Midbrain (tissue), 1 donor: ENCODE measurements at places on chromosomes 7 and 10.

GRCh38 chr10:32318476-32318896, 28.5 kb downstream of the EPC1 start:
- peak; percentile 12 for DNase-seq

DNA sequence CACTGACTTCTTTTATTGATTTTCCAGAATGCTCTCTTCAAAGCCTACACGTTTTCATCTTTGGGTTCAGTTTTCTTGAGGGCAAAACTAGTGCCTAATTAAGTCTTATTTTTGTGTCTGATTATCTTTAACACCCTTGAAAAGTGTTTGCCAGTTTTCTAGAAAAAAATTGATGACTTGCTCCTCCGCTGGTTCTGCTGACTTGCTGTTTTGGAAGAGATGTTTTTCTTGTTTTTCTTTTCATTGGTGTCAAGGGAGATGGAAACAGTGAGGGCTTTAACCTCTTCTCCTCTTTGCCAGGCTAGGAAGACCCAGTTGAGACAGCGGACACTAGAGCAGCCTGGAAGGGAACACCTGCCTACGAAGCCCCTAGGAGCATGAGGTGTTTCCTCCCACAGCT, 123.7 kb upstream of the EEPD1 start:
- DNase-seq = no peak

DNA sequence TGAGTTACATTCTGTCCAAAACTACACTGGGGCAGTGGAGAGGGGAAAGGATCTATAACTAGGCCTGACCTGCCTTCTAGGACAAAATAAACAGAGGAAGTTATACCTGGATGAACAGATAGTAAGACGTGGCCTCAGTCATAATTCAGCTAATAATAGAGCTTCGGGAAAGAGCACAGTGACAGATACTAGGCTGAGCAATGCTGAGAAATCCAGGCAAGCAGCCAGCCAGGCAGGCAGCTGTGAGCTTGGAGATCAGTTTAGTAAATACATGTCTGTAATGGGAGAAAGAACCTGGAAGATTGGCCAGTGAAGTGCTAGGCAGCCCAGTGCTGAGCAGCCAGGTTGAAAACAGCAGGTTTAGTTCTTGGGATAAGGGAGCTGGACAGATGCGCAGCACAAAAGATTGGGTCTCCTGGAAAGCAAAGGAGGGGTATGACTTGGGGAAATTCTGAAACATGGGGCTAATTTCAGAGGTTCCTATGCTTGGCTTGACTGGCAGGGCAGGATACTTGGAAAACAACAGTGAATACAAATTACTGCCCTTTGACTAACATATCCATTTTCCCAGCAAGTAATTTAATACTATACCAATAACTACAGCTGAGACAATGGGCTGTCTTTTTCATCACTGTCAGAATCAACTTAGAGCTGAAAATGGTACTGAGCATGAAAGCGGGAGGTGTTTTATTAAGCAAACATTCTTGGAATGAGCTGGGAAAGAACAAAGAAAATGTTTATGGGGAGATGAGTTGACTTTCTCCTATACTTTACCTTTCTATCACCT, 140.8 kb downstream of the DGKB start:
- DNase-seq = peak; percentile 55

DNA sequence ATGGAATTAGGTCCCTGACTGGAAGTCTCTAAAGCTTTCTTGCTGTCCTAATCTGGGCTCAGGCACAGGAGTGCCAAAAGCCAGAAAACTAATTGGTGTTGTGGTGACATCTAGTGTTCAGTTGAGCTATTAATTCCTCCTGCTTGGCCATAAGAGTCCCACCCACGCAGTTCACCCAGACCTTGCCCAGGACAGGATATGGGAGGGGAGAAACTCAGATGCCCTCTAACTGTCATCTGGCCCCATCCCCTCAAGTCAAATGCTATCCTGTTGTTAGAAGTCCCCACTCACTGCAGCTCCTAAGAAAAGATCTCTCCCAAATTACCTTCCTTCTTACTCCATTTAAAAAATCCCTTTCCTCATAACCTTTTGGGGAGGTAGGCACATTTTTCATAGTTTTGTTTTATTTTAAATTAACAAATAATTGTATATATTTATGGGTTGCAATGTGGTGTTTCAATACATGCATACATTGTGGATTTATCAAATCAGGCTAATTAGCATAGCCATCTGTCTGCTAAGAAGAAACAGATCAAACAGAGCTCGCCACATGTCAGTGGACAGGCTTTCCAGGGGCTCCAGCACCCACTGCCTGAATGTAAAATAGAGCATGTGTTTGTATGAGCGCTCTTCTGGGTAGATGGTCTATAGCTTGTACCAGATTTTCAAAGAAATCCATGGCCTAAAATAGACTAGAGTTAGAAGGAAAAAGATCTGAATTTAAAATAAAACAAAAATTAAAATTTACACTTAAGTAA, 84.0 kb downstream of the GSAP start:
- peak; percentile 86 for DNase-seq

DNA sequence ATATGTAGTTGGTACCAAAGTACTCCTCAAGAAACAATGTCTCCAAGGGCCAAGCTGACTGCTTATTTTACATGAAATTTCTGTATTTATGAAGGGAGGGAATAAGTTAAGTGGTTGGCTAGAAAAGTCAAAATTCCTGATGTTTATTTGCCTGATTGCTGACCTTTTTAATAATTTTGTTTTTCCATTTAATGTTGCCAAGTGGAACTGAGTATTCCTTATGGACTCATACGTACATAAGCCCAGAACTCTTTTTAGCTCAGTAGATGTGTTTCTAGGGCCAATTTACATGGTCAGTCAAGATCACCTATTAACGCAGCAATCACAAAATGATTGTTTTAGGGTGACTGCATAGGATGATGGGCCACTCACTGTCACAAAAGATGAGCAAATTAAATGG, 78.3 kb upstream of the FZD8 start:
- DNase-seq = no peak
